Stimulated activated CD8-positive, alpha-beta memory T cell treated with anti-CD3 and anti-CD28 coated beads, Interleukin-15, amount 100 ng/mL, for 4 hours (primary cell): ENCODE measurements at places on chromosomes 3 and 15.

DNA sequence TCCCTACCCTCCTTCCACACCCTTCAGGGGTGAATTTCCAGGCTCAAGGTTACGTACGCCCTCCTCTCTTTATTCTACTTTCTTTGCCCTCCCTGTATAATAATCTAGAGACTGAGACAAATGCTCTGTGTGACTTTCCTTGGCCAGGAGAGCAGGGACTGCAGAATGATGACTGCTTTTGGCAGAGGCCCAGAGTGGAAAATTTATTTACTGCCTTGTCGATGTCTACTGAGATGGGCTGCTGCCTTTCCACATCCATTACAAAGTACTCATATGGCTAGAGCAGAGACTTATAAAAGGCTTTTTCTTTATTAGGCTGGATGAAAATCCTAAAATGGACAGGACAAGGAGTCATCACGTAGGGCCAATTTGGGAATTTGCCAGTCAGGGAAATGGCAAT lies 576.2 kb downstream of the TUSC7 start:
- DNase-seq = no peak

- no peak for DNase-seq
Measured at GRCh38 chr15:63192619-63193206, 3.3 kb downstream of the RAB8B start.

DNA sequence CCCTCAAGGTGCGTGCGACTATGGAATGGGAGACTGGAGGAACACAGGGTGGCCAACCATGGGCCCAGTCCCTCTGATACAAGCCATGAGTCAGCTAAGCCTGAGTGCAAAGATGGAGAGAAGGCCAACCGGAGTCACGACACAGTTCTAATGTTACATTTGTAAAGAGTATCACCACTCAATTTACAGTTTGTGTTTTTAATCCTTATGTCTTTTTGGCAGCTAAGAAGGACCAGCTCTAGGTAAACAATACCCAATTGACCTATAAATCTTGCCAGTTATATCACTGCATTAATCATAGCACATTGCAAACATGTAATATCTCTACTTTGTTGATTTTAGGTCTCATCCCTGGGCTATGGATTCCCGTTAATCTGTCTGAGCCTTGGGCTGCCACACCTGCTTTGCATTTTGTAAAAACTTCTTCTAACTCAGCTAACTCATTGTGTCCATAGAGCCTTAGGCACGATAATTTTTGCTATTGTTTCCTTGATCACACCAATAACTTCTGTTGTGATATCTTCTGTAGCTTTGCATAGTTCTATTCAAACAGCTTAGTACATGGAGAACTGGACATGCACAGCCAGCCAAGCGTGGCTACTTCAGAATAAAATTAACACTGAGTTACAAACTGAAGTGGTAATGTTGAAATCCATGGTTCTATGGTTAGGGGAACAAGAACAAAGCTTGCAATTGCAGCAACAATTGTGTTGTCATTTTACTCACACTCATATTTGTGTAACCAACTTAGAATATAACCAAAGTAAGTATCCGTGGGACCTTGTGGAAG lies 50.3 kb downstream of the LSM3 start:
- DNase-seq = no peak

- no peak for DNase-seq
Measured at GRCh38 chr15:63185206-63185605, 4.2 kb upstream of the RAB8B start.

GRCh38 chr15:31145271-31145911 lies 43.9 kb upstream of the TRPM1 start:
- no peak for DNase-seq

GRCh38 chr3:13580256-13581023 lies 31.5 kb downstream of the FBLN2 start:
- no peak for DNase-seq

GRCh38 chr15:35605764-35606449 lies 59.9 kb upstream of the DPH6 start:
- no peak for DNase-seq

DNA sequence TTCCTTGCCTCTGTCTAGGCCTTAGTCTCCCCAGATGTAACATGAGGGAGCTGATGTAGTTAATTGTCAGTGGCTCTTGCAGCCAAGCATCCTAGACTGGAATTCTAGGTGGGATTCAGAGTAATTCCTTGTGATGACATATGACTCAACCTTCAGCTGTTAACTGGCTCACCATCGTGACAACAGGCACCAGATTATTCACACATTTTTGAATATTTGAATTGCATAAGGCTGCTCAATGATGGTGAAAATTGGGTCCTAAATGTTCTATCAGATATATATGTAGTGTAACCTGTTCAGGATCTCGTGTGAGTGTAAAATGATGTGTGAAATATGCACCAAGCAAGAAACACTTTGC lies 405.1 kb downstream of the LPP start:
- DNase-seq = no peak

DNA sequence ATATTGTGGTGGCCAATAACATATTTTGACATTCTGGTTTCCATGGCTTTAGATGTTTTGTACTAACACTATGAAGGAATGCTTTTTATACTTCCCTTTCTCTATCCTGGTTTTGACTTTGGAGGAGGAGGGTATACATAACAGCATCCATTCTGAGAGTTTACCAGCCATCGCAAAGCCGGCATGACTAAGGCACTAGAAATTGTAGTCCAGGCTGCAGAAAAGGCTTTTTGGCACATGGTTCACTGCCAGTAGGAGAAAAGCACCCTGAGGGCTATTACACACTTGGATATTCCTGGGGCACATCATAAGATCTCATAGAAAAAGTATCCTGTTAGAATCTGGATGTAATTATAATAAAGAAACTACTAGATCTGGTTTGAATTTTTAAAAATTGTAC lies 101.8 kb downstream of the STT3B start:
- DNase-seq = no peak

DNA sequence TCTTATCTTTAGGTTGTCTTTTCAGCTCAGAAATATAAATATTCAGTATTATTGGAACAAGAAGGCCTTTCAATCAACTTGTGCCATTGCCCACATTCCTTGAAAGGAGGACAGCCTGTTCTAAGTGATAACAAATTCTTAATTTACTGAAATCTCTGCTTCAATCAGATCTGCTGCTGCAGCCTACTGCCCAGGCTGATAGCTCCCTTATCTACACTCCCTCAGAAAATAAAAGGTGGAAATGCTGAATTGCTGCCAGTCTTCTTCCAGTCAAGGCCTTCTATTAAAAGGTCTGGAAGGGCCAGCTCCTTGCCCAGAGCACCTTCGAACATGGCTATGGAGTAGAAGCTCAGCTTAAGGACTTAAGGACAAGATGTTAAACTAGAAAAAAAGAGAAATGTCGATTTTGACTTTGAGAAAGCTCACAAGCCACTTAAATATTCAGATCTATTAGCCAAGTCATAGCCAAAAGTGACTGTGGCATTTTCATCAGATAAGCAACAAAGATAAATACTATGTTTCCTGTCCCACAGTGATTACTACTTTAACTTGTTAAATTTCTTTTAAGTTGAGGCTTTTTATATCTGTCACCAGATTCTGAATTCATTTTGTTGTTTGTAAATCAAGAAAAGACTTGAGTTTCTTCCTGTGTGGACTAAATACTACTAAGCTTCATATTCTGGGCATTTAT lies 480.5 kb upstream of the CBLB start:
- DNase-seq = no peak

DNA sequence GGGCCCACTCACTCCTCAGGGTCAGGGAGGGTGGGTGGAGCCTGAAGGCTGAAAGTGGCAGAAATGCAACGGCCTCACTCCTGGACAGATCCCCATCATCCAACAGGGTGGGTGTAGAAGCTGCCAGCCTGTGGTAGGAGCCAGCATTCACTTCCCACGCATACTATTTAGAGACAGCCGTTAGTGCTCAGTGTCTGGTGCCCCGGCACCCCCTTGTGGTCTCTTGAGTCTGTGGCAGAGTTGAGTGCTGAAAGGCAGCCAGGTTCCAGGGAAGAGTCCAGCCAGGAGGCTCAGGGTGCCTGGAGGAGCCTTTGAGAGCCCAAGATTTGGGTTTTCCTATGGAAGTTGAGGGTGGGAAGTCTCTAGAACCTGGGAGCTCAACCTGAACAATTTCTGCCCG lies 2.1 kb upstream of the GNAT1 start:
- no peak for DNase-seq

DNA sequence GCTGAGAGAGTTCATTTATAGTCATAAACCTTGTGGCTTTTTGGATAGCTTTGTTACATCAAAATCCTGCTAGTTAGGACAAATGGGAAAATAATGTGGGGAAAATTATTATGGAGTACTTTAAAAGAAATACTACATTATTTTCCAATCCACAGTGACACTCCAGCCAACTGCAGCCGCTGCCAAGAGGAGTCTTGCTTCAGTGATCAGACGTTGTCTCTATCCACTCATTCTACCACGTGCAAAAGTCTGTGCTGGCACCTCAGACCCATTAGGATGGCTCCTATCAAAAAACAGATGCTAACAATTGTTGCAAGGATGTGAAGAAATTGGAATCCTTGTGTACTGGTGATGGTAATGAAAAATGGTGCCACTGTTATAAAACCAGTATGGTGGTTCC lies 128.6 kb upstream of the IQSEC1 start:
- DNase-seq = no peak

DNA sequence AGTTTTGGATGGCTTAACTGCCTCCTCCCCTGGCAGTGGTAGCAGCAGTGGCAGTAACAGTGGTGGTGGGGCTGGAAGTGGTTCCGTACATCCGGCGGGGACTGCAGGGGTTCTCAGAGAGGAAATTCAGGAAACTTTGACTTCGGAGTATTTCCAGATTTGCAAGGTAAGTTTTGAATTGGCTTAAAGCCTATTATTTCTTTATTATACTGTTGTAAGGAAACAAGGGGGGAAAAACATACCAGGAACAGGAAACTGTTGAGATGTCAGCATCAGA lies 1.5 kb downstream of the STXBP5L start:
- DNase-seq = no peak

DNA sequence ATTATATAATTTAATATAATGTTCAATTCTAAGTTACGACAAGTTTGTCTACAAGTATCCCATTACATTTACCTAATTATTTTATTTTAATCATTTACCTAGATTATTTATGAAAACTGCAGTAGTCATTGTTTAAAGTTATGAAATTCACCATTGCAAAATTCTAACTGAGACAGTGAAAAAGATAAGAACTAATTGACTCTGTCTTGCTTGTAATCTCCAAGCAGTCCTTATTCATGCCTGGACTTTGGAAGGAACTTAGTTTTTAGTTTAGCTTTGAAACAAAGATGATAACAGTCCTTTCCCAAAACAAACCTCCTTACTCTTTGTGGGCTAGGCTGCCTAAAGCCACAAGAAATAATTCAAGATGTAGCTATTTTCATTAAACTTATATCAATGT lies 165.0 kb downstream of the SUCNR1 start:
- no peak for DNase-seq

- DNase-seq = no peak
Measured at GRCh38 chr3:13197281-13197680, 124.1 kb upstream of the IQSEC1 start.

- DNase-seq = no peak
Measured at GRCh38 chr15:81275711-81276392, 48.1 kb downstream of the STARD5 start.

DNA sequence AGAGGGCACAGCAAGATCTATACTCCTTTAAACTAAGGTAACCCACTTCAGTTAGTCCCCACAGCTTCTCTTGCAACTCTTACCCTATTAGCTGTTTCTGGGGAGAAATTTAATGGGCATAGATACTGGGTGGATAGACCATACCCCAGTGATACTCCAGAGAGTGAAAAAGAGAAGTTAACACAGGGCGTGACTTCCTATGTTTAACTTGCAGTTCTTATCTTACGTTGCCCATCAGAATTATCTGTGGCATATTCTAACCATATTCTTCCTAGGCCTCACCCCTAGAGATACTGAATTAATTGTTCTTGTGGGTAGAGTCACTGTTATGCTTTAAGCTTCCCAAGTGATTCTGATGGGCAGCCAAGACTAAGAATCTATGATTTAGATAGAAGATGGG lies 485.4 kb upstream of the TPRG1 start:
- DNase-seq = no peak

DNA sequence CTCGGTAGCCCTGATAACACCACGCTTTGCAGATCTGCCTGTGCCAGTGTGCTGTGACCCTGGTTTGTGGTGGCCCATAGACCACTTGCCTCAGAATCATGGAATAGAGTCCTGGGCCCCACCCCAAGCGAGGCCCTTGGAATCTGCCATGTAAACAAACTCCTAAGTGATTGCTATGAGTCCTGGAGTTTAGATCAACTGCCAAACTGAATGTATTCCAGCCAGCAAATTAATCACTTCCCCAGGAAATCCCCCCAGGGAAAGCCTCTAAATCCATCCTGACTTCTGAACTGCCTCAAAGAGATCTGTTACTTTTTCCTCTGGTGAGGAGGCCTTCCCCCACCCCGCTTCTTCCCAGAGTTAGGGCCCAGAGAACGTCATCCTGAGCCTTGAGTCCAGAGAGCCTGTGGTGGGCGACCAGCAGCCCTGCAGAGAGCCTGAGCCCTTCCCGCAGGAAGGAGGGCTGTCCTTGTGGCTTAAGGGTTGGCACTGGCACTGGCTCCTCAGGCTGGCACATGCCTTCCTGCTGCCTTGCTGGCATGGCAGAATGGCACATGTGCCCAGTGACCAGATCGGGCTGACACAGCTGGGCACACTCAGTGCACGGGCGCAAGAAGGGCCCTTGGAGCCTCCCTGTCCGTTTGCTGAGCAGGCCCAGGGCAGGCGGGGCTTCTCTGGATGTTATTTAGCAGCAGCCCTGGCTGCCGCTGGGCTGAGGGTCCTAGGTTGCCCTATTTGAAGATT lies 50.6 kb upstream of the PLXNA1 start:
- no peak for DNase-seq

GRCh38 chr3:183350164-183350563 lies 78.3 kb downstream of the MCF2L2 start:
- no peak for DNase-seq

DNA sequence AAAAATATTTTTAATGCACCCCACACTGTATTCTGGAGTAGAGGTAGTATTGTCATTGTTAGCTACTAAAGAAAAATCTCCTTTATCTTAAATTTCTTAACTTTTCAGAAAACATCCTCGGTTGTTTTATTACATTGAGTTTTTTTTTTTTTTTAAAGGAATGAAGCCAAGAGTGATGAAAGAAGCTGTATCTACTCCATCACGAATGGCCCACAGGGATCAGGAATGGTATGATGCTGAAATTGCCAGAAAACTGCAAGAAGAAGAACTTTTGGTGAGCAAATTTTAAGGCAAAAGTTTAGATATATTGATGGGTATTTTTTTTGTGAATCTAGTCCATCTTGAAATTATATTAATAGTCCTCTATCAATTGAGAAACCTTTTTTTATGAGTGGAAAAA lies 49.7 kb upstream of the UTS2B start:
- DNase-seq = no peak

DNA sequence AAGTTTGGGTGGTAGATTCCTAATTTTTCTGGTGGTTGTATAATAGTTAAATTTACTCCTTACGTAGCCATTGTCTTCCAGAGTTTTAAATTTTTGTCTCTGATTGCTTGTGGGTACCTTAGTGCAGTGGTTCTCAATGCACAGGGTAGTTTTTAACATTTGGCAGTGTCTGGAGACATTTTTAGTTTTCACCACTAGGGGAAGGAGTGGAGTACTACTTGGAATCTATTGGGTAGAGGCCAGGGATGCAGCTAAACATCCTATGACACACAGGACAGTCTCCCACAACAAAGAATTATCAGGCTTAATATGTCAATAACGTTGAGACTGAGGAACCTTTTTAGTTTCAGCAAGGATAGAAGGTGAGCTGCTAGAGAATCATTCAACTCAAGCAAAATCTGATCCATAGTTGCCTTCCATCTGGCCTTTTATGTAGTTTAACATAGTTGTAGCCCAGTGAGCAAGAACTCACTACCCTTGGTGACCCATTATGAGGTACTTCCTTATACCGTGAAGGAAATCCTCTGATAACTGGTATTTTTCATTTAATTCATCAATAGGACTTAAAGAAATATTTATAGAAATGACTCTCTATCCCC lies 8.6 kb upstream of the STX19 start:
- no peak for DNase-seq
